ENCODE measurements at places on chromosomes 11 and 22.

DNA sequence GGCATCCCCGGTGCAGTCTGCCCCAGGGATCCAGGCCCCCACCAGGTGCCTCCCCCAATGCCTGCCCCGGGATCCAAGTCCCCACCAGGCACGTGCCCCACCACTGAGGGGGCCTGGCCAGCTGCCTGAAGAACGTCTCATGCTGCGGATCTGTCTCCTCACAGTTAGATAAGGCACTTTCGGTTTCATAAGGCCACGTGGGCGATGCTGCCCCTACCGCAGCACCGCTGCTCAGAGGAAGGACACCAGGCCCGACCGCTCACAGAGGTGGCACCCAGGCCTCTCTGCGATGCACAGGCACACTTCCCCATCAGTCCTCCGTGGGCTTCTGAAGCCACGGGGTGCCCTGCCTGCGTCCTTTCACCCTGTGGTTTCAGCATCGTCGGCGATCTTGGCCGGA is 68.1 kb upstream of the BID start:
- DNase-seq = no peak

DNA sequence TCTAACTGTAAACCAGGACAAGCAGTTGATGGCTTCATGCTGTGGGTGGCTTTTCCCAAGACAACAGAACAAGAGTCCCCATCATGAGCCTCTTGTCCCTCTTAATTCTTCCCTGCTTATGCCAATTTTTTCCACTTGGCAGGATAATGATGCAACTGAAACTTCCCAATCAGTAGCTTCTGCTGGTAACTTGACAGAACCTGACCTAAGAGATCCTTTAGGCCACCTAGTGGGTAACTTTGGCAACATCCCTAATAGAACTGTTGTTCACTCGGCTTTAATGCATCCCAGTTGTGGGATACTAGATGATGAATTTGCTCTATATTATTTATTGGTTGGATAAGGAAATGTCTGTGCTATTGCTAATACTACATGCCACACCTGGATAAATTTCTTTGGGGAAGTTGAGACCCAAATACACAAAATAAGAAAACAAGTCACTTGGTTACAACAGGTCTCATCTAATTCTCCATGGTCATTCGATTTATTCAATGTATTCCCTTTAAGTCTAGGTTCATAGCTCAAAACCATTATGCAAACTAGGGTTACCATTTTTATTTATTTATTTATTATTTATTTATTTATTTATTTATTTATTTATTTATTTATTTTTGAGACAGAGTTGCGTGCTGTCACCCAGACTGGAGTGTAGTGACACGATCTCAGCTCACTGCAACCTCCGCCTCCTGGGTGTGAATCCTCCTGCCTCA is 41.4 kb upstream of the NFAM1 start:
- DNase-seq = no peak

GRCh38 chr11:61567286-61568061 is 13.4 kb downstream of the SYT7 start:
- DNase-seq = peak; percentile 69

- DNase-seq = no peak
These were observed 29.2 kb downstream of the PDGFB start for GRCh38 chr22:39215426-39216142.

DNA sequence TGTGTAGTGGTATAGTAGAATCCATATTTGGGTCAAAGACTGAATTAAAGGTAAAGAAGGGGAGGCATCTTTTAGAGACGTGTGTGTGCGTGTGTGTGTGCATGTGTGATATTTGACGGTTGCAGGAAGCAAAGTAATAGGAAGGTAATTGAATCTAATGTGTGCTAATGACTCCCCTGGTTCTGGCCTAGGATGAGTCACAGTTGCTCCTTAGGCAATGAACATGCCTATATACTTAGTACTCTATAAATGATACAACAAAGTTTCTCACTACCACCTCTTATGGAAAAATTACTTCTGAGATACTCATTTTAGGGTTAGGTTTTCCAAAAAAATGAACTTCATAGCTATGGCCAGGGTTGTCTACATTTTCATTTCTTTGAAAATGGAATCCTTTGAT is 409.6 kb downstream of the GUCY1A2 start:
- no peak for DNase-seq

GRCh38 chr11:90756617-90757016 is 533.8 kb upstream of the CHORDC1 start:
- DNase-seq = no peak

DNA sequence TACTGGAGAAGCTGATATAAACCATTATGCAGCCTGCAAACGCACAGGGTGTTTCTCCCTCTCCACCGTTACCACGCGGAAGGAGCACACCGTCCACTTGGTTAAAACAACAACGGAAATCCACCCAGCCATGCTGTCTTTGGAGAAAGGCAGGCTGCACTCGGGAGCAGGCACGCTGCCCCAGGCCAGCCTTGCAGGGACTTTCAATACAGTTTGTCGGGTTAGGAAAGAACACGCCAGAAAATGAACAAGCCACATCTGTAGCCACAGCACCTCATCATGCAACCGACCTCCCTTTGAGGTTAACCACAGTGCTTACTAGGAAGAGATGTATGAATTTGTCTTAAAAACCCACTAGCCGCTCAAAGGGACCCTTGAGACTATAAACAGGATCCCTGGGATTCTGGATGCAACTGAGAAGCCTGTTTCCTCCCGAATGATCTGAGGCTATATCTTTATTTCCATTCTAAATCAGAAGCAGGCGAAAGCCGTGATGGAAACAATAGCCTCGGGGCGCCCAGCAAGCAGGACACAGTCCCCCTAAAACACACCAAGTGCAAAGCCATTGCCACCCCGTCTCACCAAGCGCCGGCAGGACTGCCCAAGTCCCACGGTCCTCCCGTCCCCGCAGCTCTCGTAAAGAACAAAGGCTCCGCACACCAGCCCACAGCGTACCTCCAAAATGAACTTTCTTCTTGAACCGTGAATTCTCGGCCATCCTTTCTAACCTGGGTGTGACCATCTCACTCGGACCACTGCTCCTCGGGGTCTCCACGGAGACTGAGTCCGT is 318.9 kb downstream of the CTTN start:
- DNase-seq = no peak

DNA sequence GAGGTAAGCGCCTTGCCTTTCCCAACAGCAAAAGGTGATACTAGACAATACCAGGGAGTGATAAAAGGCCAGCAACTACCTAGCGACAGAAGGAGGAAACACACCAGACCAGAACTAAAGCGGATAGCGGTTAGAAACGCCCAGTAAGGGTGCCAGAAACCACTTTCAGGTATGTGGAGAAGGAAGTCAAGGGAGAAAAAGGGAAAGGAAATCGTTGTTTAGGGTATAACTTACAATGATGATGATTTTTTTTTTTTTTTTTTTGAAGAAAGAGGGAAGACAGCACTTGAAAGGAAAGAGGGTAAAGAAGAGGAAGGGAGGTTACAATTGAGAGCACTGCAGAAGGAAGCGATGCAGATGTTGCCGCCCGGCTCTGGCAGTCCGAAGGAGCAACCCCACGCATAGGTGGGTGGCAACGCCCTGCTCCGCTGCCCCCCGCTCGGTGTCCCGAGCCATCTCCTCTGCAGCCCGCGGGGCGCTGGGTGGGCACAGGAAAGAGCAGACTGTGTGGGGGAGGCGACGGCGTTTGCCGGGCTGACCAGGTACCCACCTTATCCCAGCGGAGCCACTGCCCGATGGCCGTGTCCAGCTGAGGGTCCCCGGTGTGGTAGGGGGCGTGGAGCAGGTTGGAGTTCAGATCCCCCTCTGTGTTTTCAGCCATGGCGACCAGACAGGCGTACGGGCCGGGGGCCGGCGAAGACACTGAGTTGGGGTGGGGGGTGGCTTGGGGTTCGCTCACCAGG is 561 bp downstream of the PGM2L1 start:
- DNase-seq = peak; percentile 54

GRCh38 chr11:94303966-94304958 is at the start of gene IZUMO1R:
TSS of gene IZUMO1R (plus strand) at chr11:94304580. CDS start at chr11:94305637, 1,057 bp downstream.
- DNase-seq = no peak

DNA sequence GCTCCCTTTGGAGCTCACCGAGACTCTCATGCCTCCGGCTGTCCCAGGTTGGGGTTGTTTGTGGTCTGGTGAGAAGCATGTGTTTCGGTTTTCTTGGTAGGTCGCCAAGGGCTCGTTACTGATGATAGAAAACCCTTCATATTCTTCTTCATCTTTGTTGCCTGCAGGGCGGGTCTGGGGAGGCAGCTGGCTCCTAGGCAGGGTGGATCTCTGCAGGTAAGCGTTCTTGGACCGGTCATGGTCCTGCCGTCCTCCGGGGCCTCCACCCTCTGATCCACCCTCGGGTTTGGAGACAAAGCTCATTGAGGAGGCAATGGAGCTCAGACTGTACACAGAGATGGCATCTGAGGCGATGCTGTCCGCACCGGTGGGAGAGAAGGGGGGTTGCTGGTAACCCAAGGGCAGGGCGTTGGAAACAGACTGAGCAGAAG is 64.3 kb upstream of the PITPNB start:
- no peak for DNase-seq

GRCh38 chr22:44167501-44167900 is 13.2 kb upstream of the PARVG start:
- no peak for DNase-seq

- no peak for DNase-seq
These were observed 27.6 kb downstream of the ART5 start for GRCh38 chr11:3613998-3614741.

GRCh38 chr11:106507645-106508306 is 430.3 kb downstream of the AASDHPPT start:
- no peak for DNase-seq

DNA sequence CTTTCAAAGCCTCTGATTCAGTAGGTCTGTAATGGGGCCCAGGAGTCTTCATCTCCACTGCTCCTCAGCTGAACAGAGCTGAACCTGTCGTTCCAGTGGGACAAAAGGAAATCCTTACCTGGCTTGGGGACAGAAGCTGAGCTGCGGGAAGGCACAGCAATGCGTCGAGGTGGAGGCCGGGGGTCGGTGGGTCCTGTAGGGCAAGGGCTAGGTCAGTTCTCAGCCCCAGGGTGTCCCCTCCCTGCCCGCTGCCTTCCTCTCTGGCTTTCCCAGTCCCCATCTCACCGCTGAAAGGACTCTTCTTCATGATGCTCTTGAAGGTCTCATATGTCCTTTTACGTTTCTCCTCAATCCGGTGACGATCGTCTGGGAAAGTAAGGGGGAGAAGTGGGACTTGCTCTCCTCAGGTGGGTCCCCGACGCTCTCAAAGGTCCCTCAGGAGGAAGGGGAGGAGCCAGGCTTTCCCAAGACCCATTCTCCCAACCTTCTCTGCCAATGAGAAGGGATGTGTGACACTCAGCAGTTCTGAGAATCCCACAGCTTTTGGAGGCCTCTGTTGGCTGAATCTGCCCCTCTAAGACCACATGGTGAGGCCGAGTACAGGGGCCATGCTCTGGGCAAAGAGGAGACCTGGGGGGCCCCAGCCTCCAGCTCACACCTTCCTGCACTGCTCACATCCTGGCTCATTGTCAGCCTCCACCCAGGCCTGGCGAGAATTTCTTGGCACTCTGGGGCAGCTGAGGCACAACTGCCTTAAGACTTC is 7.0 kb downstream of the RELA start:
- no peak for DNase-seq

DNA sequence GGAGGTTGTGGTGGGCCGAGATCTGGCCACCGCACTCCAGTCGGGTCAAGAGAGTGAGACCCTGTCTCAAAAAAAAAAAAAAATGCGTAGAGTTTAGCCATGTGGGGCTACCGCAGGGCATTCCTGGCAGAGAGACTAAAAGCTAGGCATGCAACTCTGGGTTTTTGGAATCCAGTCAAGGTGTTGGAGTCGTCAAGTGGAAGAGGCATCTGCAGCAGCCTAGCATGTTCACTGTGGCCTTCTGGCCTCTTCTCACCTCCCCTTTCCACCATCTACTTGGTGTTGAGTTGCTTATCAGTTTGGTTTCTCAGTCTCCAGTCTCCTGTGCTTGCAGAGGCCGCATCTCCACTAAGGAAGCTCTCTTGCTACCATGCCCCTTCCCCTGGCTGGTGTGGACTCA is 572.5 kb downstream of the NTM start:
- no peak for DNase-seq

DNA sequence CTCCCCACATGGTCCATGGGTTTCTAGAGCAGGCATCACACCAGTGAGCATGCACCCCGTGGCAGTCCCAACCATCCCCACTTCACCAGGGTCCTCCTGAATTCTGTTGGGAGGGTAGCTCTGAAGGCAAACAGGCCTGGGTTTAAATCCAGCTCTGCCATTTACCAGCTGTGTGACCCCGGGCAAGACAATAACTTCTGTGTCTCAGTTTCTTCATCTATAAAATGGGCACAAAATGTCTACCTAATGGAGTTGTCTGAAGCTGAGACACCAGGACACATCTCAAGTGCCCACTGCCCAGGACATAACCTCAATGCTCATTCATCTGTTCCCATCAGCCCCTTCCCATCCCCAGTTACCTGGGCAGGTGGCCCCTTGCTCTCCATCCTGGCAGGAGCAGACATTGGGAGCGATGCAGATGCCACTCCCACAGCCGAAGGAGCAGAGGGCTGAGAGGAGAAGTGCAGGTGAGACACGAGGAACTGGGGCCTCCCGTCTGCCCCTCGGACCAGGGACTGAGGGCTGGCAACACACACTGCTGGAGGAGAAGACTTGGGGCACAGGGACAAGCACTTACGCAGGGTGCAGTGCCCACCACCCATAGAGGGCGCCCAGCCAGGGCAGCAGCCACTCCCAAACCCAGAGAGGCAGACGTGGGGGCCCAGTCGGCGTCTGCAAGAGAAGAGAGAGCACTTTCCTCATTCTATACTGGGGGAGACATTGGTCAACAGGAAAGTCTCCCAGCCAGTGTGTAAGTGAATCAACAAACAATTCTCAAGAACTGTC is 4.0 kb downstream of the VWCE start:
- DNase-seq = no peak

- DNase-seq = no peak
These were observed 14.6 kb upstream of the ADSL start for GRCh38 chr22:40331706-40332105.

- DNase-seq = no peak
These were observed 393 bp downstream of the RELA start for GRCh38 chr11:65662247-65662798.

DNA sequence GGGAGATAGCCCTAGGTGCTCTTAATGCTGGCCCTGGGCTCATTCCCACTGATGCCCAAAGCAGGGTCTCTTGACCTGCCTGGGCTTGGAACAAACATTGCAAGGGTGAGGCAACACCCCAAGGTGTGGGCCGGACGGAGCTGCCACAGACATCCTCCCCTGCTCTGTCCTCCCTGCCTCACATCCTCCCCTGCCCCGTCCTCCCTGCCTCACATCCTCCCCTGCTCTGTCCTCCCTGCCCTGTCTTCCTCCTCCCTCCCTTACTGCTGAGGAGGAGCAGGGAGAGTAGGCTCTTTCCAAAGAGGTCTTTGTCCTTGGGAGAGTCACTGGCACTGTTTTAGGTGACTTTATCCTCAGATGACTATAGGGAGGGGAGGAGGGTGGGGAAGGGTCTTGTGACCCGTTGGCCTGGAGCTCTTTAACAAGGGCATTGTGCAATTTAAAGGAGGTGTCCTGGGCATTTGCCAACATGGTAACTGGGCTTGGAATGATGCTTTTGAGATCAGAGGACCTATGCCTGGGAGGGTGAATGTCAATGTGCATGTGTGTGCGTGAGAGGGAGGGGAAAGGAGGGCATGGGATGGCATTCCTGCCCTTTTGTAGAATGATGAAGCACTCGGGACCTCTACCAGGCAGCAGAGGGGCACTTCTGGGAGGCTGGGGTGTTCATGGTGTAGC is 700 bp downstream of the FAM180B start:
- no peak for DNase-seq

Data from activated B cell treated with CpG ODN at 0.5 μM for 24 hours (primary cell).